ENCODE measurements at places on chromosomes 5 and 9.

DNA sequence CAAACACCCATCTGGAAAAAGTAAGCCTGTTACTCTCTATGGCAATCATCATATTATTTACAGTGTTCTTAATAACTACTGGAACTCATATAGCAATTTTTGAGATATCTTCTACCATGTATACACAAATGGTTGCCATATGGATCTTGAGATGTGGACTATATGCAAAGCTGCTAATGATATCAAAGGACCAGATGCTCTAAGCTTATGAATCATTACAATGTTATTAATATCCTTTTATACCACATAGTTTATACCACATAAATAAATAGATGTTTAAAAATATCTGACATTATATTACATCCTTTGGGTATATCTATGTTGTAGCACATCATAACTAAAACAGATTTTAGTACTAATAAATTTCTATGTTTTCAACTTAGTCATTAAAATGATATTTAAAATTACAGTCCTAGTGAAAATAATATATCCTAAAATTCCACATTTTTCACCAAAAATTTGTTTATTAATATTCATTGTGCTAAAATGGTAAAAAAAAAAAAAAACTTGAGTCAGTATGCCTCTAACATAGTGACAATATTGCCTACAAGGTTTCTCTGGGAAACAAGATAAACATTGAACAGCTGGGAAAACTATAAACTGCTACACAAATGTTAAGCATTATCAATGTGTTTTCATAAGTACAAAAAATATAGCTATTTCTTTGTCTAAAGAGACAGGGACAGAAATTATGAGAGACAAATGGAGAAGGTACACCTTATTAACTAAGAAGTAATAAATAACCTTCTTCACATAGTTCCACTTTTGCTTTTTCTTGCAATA, 85.5 kb downstream of the DTWD2 start:
- DNase-seq: no peak

GRCh38 chr9:124013309-124014210, 2.0 kb downstream of the LHX2 start:
- no peak for DNase-seq

DNA sequence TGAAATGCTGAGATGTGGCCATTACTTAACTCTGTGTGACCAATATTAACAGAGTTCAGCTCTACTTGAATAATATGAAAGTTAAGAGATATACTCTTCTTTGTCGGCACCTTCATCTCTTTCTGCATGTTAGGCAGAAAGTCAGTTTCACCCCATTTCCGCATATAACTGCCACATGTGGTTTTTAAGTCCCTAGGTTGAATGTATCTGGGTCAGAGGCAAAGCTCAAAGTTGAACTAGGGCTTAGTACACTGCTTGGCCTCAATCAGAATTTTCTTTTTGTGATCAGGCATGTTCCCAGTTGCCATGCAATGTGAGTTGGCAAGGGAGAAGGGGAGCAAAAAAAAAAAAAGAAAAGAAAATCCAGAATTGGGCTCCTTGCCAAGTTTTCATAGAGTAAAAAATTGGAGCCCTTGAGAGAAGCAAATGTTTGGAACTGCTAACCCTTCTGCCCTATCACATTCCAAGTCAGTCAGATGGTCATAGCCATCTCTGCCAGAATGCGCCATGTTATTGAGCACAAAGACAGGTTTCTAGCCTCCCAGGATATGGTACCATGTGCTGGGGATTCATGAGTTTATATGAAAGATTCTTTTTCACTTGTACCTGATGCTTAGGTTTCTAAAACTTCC, 251.2 kb upstream of the RORB start:
- no peak for DNase-seq

DNA sequence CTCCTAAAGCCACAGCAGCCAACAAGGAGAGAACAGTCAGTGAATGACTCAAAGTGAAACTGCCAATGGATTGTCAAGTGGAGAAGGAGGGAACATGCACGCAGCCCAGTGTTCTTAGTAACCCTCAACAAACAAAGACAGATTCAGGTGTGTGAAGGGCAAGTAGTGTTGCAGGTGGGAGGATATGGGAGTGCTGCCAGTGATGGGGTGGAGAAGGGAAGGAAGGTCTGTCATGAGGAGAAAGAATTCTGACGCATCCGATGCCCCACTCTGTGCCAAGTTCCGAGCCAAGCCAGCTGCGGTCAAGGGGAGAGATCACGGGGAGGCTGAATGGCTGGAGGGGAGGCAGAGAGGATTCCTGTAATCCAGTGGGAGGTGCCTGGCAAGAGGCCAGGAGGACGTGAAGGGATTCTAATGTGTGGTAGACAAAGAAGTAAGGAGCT, 56.5 kb downstream of the CAST start:
- no peak for DNase-seq

- DNase-seq: no peak
Observed at GRCh38 chr9:112582371-112583262, 96.0 kb downstream of the KIAA1958 start.

All from HFFc6 (cell line).